AG09319 (cell line): ENCODE measurements at places on chromosomes 12 and 14.

GRCh38 chr12:7498809-7499208, 4.8 kb downstream of the CD163 start:
- peak; percentile 50 for DNase-seq

DNA sequence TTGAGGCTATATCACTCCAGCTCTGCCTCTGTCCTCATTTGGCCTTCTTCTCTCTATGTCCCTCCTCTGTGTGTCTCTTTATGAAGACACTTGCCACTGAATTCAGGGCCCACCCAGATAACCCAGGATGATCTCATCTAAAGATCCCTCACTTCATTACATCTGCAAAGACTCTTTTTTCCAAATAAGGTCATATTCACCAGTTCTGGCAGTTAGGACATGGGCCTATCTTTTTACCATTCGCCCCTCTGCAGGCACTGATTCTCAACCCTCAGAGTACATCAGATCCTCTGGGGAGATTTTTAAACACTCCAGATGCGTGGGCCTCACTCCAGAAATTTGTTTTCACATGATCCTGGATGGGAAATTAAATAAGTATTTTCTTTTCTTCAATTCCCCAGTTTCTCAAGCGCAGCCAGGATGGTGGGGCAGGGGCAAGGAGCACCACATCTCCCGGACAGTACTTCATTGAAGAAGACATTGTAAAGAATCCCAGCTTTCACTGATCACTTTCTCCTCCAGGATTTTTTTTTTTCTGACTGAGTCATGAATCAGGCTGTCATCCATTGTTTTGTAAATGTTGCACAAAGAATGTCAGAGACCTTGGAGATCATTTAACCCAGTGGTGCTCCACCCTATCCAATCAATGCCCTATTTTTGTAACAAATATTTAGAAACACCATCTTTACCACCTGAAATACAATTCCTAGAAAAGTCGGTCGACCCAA, 27.4 kb downstream of the CRACR2A start:
- DNase-seq = no peak

- DNase-seq = no peak
Measured at GRCh38 chr14:56136571-56137452, 18.6 kb downstream of the PELI2 start.

- no peak for DNase-seq
Measured at GRCh38 chr12:124824195-124824594, 39.5 kb downstream of the SCARB1 start.

GRCh38 chr12:127536833-127537428, 730.0 kb upstream of the TMEM132C start:
- no peak for DNase-seq

DNA sequence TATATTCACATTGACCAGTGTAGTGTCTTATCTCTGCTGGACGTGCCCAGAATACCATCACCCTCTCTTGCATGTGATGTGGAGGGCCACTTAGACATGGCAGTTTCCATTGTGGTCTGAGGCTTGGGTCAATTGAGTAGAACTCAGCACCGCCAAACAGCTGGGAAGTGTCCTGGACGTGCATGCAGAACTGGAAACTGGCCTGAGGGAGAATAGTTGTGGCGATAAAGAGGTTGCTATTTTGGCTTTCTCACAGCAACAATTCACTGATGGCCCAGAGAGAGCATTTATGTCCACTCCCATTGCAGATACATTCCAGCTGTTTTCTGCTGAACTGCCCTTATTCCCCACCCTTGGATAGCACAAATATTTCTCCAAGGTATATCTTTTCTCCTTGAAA, 210.1 kb upstream of the DAAM1 start:
- peak; percentile 18 for DNase-seq

- peak; percentile 3 for DNase-seq
Measured at GRCh38 chr12:100404769-100405407, 48.0 kb downstream of the SLC17A8 start.

- DNase-seq = no peak
Measured at GRCh38 chr12:124822218-124822617, 41.4 kb downstream of the SCARB1 start.

- DNase-seq = no peak
Measured at GRCh38 chr14:104112113-104112505, 26.3 kb upstream of the KIF26A start.

- DNase-seq = no peak
Measured at GRCh38 chr14:74267588-74267987, 28.3 kb downstream of the VSX2 start.

DNA sequence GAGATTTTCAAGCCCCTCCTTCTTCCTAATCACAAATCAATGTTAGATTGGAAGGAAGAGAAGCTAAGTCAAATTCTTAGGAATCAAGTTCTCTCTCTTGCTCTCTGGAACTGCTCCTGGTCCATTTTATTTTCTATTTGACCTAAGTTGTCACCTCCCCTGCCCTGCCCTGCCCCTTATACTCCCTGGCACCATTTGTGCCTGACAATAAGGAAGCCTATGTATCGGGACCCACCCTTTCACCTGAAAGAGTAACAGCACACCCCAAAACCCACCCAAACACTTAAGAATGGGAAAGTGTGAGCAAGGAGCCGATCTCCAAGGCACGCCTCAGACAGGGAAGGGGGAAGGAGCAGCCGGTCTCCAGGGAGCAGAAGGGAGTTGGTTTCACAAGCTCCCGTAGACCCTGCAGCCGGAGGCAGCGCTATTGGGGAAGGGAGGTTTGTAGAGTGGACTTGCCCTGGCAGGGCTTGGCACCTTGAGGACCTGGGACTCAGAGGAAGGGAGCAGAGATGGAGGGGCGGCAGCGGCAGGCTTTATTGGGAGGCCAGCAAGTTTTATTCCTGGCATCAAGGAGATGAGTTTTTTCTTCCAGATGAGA, 1.6 kb downstream of the LRRC74A start:
- no peak for DNase-seq

DNA sequence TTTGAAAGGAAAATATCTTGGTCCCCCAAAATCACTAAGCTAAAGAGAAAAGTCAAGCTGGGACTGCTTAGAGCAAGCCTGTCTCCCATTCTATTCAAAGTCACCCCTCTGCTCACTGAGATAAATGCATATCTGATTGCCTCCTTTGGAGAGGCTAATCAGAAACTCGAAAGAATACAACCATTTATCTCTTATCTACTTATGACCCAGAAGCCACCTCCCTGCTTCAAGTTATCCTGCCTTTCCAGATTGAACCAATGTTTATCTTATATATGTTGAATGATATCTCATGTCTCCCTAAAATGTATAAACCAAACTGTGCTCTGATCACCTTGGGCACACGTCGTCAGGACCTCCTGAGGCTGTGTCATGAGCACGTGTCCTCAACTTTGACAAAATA, 14.6 kb upstream of the CCDC196 start:
- DNase-seq = no peak

GRCh38 chr12:47361389-47362021, 281.7 kb upstream of the AMIGO2 start:
- DNase-seq = no peak

- no peak for DNase-seq
Measured at GRCh38 chr14:82587226-82587625, 1053.6 kb upstream of the SEL1L start.

- DNase-seq = no peak
Measured at GRCh38 chr14:102424923-102425322, 62.2 kb downstream of the TECPR2 start.

DNA sequence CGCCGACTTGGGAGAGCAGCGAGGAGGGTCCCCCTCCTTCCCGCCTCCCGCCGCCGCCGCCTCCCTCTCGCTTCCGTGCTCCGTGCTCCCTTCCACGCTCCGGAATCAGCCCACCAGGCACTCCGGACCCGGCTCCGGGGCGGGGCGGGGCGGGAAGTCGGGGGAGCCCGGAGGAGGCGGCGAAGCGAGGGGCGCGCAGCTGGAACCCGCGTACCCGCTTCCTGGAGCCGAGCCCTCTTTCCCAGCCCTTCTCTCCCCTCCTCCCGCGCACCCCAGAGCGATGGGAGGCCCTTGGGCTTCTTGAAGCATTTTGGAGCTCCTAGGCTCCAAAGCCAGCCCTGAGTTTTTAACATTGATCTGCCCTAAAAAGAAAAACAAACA, at the start of gene SYNDIG1L:
TSS of gene SYNDIG1L (minus strand) at position 9 of the 381 bp plus-strand sequence. CDS start 16,466 bp downstream, outside the sequence.
- DNase-seq = no peak

DNA sequence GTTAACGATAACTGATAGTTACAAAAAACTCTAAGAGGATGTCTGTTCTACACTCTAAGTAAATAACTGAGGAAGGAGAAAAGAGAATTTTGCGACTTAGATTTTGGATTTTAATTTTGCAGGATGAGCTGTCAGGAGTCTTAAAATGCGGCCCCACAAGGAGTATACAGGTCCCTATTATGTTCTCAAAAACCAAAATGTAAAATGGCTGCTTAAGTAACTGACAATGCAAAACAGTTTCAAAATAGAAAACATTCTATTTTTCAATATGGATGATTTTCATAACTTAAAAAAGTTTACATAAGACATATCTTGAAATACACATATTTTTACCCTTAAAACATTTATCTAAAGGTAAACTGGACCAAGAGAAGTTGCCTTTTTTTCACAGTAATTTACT, 2.6 kb downstream of the CD69 start:
- no peak for DNase-seq

- no peak for DNase-seq
Measured at GRCh38 chr14:51328064-51328771, 88.2 kb downstream of the TMX1 start.

- no peak for DNase-seq
Measured at GRCh38 chr12:24255920-24256665, 306.6 kb upstream of the SOX5 start.

DNA sequence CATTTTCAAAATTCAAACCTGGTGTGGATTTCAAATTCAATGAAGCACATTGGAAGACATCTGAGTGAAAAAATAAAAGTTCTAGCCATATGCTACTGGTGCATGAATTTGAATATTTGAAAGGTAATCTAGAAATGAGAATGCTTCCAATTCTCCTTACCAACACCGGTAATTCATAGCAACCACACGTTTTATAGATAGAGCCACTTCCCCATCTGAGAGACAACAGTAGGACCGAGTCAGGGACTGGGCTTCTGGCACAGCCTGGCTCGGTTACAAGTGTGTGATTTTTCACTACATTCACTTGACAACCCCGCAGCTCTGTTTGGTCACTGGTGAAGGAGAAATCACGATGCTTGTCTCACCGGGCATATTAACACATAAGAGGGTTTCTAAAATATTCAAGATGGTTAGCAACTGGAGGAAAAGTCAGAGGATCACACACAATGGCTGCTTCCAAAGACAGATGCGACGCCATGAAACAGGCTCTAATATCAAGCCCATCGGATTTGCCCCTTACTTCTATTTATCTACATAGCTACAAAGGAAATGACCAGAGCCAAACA, 86.5 kb upstream of the FOXN3 start:
- DNase-seq = no peak

- DNase-seq = no peak
Measured at GRCh38 chr12:103442182-103442555, 53.6 kb downstream of the C12orf42 start.

- DNase-seq = no peak
Measured at GRCh38 chr14:105447651-105448640, 26.7 kb upstream of the CRIP2 start.

- no peak for DNase-seq
Measured at GRCh38 chr12:62934799-62935674, at the start of gene PPM1H. PPM1H (minus strand) TSS chr12:62935150; CDS start chr12:62934736, 414 bp downstream.

GRCh38 chr14:79011920-79012204, 841.7 kb downstream of the NRXN3 start:
- DNase-seq = no peak

- no peak for DNase-seq
Measured at GRCh38 chr12:57741413-57741789, 2.9 kb upstream of the AGAP2 start.

GRCh38 chr12:124314207-124314606, 19.3 kb downstream of the RFLNA start:
- no peak for DNase-seq

DNA sequence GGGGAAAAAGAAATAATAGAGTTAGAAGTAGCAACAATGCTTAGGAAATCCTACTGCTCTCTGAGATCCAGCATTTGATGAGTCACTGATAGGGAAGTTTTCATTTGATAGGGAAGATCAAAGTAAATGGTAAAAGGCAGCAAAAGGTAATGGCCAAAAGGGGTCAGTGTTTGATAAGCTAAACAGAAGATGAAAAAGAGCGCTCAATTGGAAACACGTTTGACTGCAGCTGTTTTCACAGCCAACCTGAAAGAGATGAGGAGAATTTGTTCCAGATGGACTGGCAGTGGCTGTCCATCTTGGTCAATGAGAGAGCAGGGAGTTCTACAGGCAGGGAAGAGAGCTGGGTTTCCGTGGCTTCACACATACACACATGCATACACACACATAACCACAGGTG, 264.2 kb downstream of the TMEM132C start:
- no peak for DNase-seq

DNA sequence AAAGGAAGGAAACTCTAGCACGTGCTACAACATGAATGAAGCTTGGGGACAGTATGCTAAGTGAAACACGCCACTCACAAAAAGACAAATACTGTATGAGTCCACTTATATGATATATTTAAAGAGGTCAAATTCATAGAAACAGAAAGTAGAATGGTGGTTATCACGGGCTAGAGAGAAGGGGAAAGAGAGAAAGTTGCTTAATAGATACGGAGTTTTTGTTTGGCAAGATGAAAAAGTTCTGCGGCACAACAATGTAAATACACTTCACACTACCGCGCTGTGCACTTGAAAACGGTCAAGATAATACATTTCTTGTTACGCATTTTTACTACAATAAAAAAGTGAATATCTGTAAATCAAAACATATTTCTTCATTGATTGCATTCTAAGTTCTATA, 37.3 kb downstream of the FBLN5 start:
- no peak for DNase-seq

DNA sequence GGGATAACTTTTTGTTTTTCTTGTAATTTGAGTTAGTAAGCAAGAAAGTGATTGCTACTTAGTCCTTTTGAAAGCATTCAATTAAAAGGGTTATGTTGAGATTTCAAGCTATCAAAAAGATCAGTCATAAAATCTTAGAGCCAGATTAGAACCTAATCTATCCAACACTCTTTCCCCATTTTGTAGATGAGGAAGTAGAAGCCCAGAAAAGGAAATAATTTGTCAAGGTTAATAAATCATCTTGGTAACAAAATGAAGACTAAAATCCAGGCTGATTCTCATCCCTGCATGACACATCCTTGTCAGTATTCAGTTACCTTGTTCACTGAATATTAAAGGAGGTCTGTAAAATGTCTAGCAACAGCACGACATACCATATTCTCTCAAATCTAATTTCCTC, 26.5 kb downstream of the PPP1R13B start:
- no peak for DNase-seq

DNA sequence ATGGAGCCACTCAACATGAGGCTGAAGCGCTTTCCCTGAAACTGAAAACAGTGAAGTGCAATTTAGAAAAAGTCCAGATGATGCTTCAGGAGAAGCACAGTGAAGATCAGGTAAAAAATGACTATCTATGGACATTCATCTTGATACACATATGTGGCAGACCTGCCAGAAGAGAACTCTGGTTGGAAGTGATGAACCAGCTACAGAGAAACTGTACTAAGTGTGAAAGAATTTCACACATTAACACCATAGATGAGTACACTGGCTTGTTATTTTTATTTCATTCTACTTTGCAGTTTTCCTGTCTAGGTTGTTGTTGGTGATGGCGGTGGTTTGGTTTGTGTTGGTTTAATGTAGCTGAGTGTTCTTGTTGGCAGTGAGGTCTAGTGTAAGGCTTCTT, 174.7 kb downstream of the ESR2 start:
- no peak for DNase-seq
